ENCODE measurements at places on chromosomes 4 and X. TPM values are rescaled to one million over a fixed set of nuclear protein-coding genes. Genes with fewer than 3 reads are reported as not detected.

Gene PDZD11
- total RNA-seq: 84.9 TPM

Gene FGB
- 1.2 TPM for total RNA-seq

Gene DIPK2B
- not detected for total RNA-seq

Gene ADH1C
- 1.6 TPM for total RNA-seq

Gene DRD5
- total RNA-seq: not detected

Gene VEGFC
- total RNA-seq: 12.2 TPM

Gene BTK
- total RNA-seq: not detected

Gene SLC10A4
- total RNA-seq: 0.06 TPM

Gene GUCY2F
- not detected for total RNA-seq

Gene SSX3
- total RNA-seq: not detected

Gene REELD1
- total RNA-seq: not detected

Gene MAGEA8
- total RNA-seq: not detected

Gene ZMYM3
- total RNA-seq: 16.9 TPM

Gene IL2RG
- not detected for total RNA-seq

Gene TREX2
- total RNA-seq: not detected

Gene GPR34
- total RNA-seq: not detected

Gene PPEF2
- not detected for total RNA-seq

Gene CHST7
- 0.80 TPM for total RNA-seq

Gene NHS
- 5.9 TPM for total RNA-seq

Gene MAOA
- 0.62 TPM for total RNA-seq

Gene HSFX4
- not detected for total RNA-seq

Gene KIAA1210
- 0.04 TPM for total RNA-seq

Gene MAGEB17
- not detected for total RNA-seq

Gene TMPRSS11A
- not detected for total RNA-seq

Gene DCAF12L1
- not detected for total RNA-seq

Gene IL2
- total RNA-seq: not detected

Gene MAGEA12
- 5.5 TPM for total RNA-seq

Gene MID1
- total RNA-seq: 9.1 TPM

Gene SHROOM4
- total RNA-seq: 0.08 TPM

Gene ZNF81
- 1.5 TPM for total RNA-seq

Gene C4orf50
- 0.02 TPM for total RNA-seq

Gene HPRT1
- total RNA-seq: 23.4 TPM

Gene AWAT2
- not detected for total RNA-seq

All from H4 (cell line).